ENCODE measurements at places on chromosomes 12 and 14.

- DNase-seq: no peak
These were observed 39.0 kb downstream of the KIF26A start for GRCh38 chr14:104177411-104177810.

DNA sequence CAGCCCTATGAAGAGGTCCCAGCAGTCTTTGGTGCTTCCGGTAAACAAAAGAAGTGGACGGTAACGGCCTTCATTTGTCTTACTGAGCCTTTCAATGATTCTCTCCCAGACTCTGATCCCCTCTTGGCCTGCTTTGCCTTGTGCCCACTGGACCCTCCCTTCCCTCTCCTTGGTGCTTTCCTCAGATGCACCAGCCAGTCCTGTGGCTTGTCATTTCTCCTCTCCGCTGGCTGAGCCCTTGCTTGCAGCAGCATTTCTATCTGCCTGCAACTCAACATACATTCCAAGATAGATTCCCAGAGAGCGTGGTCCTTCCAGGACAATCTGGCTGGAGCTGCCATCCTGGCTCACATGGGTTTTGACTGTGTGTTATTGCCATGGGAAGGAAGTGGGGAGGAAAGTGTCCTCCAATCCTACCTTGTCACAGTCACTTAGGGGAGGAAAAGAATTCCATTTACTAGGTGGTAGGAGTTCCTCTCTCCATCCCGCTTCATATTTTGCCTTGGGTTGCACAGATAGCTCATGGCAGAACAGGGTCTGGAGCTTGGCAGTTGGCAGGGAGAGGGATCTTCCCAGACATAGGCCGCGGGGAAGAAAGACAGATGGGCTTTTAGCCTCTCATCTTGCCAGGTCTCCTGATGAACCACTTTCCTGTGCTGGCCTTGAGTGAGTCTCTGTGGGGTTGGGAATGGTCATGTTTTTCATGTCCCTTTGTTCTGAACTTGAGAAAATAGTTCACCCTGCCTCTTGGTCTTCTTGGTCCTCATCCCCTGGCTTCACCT, 92.8 kb upstream of the KCNA1 start:
- DNase-seq: no peak

GRCh38 chr12:64545081-64545382, 65.3 kb upstream of the RASSF3 start:
- no peak for DNase-seq

DNA sequence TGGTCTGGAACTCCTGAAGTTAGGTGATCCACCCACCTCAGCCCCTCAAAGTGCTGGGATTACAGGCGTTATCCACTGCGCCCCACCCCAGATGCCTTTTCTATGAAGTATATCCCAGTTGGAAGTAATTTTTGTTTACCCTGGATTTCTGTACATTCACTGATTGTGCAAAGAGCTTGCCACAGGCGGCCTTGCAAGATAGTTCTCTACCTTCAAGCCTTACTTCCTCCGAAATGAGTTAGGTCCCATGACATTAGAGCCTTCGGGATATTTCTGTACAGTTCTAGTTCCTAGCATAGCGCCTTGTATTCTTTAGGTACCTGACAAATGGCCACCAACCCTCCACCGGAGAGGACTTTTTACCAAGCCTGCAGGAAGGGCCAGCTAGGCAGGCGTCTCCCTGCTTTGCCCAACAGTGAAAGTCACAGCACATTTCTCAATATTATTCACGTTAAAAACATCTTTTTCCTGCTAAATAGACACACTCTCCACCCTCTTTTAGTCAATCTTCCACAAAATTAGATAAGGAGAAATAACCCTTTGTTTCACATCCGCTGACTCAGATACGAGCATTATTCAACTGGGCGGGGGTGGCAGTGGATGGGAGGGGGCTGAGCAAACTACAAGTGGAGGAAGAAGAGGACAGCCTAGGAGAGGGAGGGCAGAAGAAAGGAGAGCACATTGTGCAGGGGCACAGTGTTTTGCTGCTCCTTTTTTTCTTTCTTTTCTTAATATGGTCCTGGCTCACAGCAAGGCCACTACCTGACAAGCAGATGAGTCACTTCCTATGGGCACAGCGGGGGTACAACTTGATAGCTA, 40.0 kb upstream of the CAPRIN2 start:
- no peak for DNase-seq

DNA sequence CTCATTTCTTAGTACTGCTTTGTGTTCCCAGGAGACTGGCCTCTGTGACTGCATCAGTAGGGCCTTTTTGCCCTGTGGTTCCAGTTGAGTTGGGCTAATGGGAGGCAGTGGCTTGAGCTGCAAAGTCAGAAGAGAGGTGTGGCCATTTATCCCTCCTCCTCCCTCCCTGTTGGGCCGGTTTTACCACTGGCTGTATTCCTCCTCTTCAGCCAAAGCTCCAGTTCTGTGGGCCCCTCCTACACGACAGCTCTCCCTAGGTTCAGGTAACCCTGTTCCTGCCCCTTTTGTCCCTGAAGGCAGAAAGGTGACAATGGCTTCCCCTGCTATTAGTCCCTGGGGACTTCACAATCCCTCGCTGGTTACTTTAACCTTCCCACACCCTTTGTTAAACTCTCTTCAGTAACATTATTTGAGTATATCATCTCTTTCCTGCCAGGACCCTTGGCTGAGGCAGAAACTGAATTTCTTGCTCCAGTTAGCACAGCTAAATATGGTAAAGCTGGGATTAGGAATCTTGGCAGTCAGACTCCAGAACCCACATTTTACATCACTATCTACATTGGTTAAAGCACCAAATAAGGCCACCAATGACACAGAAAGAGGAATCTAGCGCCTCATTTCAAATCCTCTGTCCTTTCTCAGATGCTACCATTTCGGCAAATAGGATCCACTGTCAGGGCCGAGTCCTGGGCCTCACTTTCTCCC, 121.9 kb upstream of the SLC35F4 start:
- DNase-seq: no peak

DNA sequence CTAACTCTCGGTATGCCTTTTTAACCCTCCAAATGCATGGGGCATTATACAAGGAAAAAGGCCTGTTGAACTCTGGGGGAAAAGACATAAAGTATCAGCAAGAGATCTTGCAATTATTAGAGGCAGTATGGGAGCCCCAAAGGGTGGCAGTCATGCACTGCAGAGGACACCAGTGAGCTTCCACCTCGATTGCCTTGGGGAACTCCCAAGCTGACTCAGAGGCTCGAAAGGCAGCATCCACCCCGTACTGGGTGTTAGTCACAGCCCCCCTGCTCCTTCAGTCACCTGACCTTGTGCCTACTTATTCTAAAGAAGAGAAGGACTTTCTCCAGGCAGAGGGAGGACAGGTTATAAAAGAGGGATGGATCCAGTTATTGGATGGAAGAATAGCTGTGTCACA, 781.4 kb upstream of the TMEM132C start:
- DNase-seq: no peak

GRCh38 chr12:18969512-18969911, 160.0 kb upstream of the PLEKHA5 start:
- DNase-seq: no peak

DNA sequence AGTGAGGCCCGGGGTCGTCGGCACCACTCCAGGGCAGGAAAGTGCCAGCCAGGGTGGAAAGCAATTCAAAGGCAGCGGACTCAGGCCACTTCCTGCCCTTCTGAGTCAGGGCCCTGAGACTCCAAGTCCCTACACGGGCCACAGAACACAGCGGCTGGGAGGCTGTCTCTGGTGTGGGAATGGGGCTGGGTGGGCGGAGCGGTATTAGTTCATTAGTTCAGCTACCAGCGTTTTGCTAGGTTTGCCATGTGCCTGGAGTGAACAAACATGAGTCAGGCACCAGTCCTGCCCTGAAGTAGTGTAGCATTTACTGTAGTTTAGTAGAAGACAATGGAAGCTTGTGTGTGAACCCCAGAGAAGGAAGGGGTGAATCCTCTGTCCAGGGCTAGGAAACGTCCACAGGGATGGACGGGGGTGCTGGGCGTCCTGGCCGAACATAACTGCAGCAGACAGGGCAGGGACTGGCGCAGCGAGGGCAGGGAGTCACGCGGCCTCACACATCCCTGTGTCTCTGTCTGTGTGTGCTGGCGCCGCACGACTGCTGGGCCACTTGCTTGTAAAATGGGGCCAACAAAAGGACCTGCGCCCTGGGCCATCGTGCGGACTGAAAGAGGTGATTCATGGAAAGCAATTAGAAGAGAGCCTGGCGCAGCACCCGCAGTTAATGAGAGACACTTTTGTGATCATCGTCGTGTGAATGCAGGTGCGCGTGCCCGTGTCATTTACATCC, 186.4 kb upstream of the PRMT8 start:
- DNase-seq: peak; percentile 8

- peak; percentile 90 for DNase-seq
These were observed 369 bp downstream of the DEPDC4 start for GRCh38 chr12:100266585-100266834.

DNA sequence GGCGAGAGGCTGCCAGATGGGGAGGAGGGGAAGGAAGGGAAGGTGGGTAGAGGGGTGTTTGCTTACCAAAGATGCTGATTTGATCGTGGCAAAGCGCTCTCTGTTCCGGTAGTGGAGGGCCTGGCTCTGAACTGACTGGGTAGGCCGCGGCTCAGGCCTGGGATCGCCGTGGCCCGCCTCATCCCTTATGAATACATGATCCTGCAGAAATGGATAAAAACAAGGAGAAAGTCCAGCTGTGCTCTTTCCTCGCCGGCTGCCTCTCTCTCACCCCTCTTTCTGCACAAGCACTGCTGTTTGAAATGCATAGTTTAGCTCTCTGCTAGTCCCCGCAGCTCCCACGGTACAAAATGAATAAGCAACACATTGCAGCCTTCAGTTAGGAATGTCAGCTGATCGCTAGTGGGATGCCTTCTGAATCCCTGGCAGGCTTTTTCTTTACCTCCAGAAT, 53.8 kb downstream of the PEBP1 start:
- no peak for DNase-seq

DNA sequence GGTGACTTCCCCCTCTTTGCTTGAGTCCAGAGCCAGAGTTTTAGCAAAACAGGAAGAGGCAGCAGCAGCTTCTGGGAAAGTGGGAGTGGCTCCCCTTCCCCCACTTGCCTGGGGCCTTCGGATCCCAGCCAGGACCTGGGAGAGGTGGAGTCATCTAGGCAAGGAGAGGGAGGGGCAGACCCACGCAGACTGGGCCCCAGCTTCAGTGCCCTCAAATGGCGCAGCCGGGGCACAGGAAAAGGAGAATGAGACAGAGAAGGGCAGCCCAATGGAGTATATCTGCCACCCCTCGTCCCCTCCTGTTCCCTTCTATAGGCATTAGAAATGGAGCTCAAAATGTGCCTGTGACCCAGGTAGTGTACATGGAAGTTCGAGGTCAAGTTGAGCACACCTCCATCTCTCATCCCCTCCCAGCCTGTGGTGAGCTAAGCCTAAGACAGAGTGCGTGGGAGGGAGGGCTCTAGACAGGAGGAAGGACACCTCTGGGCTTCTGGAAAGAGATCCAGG, 9.3 kb upstream of the HDAC7 start:
- DNase-seq: no peak

DNA sequence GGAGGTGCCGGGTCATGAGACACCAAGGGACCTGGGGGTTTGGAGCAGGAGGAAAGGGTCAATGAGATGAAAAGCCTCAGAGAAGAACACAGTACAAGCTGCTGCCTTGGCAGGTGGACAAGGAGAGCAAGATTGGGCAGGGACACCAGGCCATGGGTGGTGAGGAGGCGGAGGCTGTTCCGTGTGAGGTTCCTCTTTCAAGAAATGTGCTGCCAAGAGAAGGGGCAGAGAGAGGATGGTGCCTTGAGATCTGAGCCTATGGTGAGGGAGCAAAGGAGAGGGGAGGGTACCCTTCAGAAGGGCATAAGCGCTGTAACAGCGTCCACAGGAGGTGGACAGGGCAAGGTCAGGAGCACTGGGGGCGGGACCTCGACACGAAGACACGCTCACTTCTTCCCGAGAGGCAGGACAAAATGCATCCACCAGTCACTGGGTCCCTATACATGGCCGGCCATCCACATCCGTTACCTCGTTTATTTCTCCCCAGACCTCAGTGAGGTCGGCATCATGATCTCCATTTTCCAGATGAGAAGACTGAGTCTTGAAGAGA, 100.2 kb downstream of the B4GALNT3 start:
- no peak for DNase-seq

GRCh38 chr12:87201598-87201997, 827.6 kb downstream of the C12orf50 start:
- no peak for DNase-seq

DNA sequence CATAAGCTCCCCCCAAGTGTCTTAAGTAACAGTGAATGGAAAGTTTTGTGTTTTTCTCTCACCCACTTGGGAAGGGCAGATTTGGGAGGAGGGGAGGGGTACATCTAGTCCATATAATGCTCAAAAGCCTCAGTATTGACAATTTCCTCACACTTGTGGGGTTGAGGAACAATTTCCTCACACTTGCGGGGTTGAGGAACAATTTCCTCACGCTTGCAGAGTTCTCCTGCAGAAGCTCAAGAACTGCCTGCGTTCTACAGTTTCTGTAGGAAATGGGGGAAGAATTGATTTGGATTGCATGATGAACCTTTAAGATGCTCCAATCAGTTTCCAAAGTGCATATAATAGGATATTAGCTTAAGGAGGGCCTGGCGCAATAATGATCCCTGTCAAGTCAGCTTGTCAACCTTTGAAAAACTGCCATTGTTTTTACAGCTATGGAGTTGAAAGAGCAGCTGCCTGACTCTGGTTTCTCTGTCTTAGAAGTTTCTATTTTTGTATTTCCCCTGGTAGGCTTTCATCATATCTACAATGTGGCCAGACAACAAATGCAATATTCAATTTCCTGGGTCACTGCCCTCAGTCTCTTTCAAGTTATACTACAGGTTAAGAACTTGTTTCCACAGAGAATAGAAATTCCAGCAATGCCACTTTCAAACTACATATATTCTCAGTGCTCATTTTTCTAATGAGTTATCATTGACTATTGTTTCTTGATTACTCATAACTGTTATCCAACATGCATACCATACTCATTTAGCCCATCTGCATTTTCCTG, 66.5 kb downstream of the PLEKHG7 start:
- DNase-seq: no peak

GRCh38 chr14:60275932-60276331, 26.9 kb downstream of the PPM1A start:
- DNase-seq: no peak

Measured in activated CD4-positive, alpha-beta T cell treated with anti-CD3 and anti-CD28 coated beads, Interleukin-2, amount 50 U/mL, for 1 hour (primary cell).